ENCODE measurements at places on chromosomes 7 and 10.

DNA sequence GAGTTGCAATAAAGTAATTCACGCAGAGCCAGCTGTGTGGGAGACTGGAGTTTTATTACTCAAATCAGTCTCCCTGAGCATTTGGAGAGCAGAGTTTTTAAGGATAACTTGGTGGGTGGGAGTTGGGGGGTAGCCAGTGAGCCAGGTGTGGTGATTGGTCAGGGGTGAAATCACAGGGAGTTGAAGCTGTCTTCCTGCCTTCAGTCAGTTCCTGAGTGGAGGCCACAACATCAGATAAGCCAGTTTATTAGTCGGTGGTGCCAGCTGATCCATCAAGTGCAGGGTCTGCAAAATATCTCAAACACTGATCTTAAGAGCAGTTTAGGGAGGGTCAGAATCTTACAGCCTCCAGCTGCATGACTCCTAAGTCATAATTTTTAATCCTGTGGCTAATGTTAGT is 3.3 kb upstream of the CYP51A1 start:
- DNase-seq = no peak

GRCh38 chr7:28123752-28124151 is 56.8 kb downstream of the JAZF1 start:
- DNase-seq = no peak

- DNase-seq = no peak
Measured at GRCh38 chr7:82700741-82701140, 257.2 kb upstream of the CACNA2D1 start.

DNA sequence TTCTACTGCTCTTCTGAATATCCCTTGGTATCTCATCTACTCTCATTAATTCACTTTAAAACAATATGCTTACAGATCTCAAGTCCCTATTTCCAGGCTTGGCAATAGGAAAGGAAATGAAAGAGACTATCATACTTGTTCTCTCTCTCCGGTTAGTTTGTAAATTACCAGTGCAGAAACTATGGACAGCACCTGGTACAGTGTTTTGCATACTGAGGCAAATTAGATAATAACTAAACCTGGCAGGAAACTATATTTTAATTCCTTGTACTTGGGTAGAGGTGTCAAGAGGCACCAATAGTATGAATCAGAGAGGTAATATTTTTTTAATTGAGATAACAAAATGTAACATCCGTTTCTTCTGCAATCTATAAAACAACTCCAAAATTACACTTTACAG is 97.7 kb upstream of the TMEM196 start:
- no peak for DNase-seq

All from upper lobe of right lung (tissue), 1 donor.